ENCODE measurements at places on chromosomes 1 and 21.

DNA sequence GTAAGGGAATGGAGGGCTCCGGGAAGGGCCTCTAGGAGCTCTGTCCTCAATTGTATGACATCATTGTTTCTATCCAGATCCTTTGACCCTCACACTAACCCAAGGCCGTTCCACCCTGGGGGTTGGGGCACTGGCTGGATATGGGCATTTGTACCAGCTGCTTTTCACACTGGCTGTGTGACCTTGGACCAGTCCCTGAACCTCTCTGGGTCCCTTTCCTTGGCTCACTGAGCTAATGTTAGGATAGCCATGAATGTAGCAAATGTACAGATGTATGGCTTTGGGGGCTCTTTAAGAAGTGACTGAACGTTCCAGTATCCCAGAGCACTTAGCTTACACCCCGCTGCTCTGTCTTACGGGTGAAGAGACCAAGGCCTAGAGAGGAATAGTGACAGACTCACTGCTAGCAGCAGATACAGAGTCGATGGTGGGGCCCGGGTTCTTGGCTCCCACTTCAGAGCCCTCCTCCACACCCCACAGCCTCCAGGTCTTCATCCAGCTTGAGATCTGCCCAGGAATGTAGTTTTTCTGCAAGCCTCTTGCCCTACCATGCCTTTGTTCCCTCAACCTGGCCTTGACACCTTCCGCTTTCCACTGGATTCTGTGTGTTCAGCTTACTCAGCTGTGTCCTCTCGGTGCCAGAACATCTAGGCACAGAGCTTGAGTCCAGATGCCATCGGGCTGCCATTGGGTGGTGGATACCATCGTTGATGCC lies 14.6 kb upstream of the UBL4B start:
- DNase-seq = no peak

GRCh38 chr1:54931275-54931840 lies 44.4 kb upstream of the DHCR24 start:
- DNase-seq = no peak

- DNase-seq = no peak
Observed at GRCh38 chr1:182570611-182570970, 18.5 kb downstream of the RNASEL start.

- peak; percentile 28 for DNase-seq
Observed at GRCh38 chr1:109263597-109264378, 14.4 kb downstream of the CELSR2 start.

DNA sequence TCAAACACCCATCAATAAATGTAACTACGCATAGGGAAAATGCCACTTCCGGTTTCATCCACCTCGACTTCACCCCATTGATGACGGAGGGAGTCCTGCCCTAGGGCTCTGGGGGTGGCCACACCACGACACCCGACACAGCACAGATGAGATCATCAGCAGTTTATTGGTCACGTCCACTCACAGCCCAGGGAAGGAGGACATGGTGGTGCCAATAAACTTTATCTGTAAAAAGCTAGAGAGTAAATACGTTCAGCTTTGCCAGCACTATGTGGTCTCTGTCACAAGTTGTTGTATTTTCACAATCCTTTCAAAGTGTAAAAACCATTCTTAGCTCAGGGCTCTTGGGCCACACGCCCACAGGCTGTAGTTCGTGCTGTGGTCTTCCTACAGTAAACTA lies 16.3 kb downstream of the SETD4 start:
- DNase-seq = no peak

- DNase-seq = no peak
Observed at GRCh38 chr1:163562355-163562754, 240.6 kb downstream of the NUF2 start.

DNA sequence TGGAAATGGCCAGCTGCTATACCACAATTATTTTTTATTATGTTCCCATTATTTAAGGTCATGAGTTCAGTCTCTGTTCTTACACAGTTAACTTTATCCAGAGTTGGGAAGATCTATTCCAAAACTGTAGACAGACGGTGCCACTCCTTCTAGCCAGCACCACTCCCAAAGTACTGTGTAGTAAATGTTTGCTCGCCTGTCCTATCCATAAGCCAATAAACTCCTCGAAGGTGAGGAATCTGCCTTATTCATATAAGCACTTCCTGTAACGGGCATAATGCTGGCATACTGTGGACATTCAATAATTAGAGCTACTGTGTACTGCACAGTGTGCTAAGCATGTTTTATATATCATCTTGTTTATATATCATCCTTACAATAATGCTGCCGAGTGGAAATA lies 26.1 kb upstream of the STMN1 start:
- no peak for DNase-seq

- DNase-seq = no peak
Observed at GRCh38 chr1:41046347-41046775, 24.8 kb upstream of the SLFNL1 start.

- DNase-seq = no peak
Observed at GRCh38 chr1:81174052-81174451, 626.7 kb upstream of the ADGRL2 start.

GRCh38 chr1:213905344-213905743 lies 82.4 kb upstream of the PROX1 start:
- no peak for DNase-seq

GRCh38 chr1:84857906-84858305 lies 35.1 kb downstream of the LPAR3 start:
- DNase-seq = no peak

- no peak for DNase-seq
Observed at GRCh38 chr21:25573409-25574206, 33.7 kb downstream of the MRPL39 start.

- DNase-seq = no peak
Observed at GRCh38 chr1:46086576-46086975, 45.9 kb downstream of the PIK3R3 start.

- DNase-seq = no peak
Observed at GRCh38 chr1:3685222-3685621, 32.9 kb downstream of the TP73 start.

DNA sequence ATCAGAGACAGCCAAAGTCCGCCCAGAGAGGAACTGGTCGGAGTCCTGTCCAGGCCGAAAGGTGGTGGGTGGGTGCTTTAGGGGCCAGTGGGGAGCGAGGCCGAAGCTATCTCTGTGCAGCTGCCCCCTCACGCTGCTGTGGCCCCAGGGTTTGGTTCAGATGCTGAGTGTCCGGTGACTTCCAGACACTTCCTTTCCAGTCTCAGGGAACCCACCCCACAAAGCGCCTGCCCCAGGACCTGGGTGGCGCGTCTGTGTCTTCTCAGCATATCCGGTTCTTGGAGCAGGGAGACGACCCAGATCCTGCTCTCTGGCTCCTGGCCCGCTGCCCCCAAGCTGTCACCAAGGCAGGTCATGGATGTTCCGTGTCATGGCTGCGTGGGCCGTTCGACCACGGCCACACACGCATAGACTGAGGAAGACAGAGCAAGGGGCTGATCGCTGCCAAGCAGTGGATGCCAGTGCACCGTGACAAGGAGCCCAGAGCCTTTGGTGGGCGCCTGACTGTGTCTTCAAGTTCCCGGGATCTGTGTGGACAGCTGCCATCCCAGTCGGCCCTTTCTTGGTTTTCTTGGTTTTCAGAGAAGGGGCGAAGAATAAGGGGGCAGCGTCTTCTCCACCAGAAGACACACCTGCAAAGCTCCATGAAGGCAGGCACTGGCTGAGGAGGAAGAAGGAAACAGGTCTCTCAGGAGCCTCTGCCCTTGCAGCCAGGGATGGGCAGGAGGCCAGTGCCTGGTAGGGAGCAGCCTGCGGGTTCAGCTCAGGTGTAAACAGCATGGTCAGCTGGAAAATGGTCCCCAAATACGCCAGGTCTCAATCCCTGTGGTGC lies 22.9 kb upstream of the COL18A1 start:
- no peak for DNase-seq

DNA sequence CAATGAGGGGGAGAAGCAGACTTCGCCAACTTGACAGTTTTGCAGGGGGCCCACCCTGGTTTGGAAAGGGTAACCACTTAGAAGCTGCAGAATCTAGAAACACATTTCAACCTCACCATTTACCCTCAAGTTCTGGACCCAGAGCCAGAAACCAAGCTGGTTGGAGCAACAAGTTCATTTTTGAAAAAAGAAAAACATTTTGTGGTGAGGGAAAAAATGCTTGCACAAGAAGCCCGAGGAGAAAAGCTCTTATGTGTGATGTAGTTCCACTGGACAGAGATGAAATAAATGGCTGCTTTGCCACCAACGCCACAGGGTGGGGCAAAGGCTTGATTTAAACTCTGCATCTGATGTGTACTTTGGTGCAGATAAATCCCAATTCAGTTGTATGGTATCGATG lies 10.6 kb upstream of the NGF start:
- no peak for DNase-seq

DNA sequence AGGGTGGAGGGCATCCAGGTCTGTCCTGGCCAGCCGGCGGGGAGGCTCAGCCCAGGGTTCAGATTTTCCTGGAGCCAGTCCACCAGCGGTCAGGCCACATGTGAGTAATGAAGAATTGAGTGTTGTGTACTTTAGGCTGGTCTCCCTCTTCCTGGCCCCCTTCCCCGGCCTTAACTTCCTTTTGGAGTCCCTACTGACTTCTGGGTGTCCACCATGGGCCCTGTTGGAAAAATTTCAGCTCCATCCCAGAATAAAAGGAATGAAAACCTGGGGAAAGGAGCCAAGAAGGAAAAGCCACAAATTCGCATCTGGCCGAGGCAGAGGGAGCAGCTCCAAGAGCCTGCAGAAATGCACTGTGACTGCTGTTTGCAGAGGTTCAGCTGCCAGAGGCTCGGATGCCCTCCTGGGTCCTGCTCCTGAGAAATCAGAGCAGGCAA lies 35.5 kb upstream of the HHAT start:
- DNase-seq = no peak

DNA sequence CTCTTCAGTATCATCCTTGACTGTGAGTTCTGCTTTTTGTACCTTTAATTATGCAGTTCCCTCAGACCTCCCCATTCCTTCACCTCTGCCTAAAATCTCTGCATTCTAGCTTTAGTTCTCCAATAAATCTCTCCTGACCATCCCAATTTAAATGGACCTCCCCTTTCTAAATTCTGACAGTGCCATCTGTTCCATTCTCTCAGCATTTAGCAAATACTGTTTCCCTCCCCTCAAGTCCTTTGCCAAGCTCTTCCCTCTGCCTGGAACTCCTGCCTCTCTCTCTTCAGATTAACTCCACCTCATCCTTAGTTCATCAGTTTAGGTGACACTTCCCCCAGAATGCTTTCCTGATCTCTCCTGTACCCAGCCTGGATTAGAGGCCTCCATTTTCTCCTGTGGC lies 54.0 kb upstream of the JUN start:
- no peak for DNase-seq

DNA sequence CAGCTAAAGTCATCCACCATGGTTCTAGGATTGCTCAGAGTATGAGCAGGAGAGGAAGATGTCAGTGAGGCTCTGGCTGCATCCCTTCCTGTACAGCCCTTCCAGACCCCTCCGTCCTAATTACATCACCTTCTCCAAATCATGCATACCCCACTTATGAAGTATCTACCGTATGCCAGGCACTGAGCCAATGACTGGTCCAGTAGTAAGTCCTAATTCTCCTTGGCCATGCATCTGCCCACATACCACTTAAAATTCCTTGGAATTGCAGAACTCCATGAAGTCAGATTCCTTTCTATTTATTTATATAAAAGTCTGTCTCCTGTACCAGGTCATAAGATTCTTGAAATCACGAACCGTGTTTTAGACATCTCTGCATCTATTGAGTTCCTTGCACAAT lies 106.1 kb downstream of the SEC16B start:
- DNase-seq = no peak

DNA sequence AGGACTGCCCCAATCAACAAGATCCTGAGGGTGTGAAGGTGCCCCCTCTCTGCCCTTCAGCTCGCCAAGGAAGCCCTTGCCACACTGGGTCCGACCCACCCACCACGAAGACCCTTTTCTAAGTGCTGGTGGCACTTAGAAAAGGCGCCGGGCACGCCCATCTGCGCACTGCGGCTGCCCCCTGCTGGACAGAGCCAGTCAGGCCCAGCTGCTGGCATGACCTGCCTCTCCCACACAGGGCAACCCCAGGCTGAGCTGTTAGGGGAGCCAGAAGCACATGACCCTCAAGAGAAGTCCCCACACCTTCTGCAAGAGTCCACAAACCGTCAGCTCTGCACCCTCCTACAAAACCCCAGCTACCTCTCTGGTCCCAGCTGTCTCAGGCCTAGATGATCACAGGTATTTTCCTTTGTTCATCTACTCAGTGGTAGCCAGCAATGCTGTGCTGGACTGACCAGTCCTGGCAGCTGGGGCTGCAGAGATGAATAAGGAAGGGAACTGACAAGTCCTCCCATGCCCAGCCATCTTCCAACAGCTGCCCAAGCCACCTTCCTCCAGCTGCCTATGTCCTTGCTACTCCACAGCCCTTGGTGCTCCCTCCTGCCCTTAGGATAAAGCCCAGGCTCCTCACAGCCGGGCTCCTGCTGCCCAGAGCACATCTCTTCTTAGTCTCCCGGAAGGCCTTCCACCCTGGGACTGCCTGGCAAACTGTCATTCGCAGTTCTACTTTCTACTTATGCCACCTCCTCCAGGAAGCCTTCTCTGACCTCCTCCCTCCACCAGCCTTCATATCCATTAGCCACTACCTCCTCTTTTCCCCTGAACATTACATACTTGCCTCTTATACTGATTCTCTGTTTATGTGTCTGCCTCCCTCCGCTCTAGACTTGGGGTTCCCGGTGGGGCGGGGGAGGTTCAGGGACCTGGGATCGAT lies 39.8 kb upstream of the ZC3H12A start:
- peak; percentile 38 for DNase-seq

DNA sequence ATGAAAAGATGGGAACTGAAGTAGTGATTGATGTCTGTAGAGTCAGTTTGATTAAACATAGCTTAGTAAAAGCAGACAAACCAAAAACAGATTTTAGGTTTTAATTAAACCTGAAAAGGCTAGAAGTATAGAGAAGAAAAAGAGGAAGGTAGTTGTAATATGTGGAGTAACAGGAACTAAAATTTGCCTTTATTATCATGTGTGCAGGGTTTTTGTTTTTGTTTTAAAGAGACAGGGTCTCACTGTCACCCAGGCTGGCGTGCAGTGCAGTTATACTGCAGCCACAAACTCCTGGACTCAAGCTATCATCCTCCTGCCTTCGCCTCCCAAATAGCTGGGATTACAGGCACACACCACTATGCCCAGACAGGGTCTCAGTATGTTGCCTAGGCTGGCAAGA lies 6.0 kb downstream of the TOR1AIP1 start:
- DNase-seq = no peak
